ENCODE measurements at places on chromosomes 7 and 10.

DNA sequence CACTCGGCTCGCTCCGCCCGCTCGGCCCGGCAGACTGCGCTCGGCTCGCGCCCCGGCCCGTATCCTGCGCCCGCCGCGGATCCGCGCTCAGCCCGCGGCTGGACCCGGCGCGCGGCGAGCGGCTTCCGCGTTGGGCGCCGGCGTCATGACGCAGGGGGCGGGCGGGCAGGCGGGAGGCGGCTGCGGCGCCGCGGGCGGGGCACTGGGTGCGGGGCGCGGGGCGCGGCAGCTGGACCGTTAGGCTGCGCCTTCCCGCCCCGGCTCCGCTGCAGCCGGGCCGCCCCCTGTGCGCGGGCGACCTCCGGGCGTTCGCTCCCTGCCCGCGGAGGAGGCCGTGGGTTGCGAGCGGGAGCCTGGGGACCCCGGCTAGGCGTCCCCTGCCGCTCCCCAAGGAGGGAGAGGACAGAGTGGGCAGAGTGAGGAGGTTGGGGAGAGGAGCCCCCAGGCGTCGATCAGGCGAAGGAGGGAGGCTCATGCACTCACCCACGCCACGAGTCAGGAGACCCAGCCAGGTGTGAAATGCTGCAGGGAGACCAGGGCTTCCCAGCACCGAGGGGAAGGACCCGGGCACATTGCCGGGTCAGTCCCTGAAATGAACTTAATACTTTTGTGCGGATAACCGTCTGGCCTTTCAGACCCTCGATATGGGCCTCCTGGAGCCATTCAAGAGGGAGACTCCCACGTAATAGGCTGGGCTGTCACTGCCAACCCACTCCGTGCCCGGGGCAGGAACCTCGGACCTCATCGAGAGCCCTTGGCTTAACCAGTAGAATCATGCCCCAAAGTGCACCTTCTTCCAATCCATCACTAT is at the start of gene PIP4K2A:
Gene PIP4K2A, minus strand, starts transcription at position 100 of the 811 bp plus-strand sequence. CDS start 252 bp downstream, outside the sequence.
- DNase-seq = peak; percentile 85

GRCh38 chr10:109889867-109890266 is 33.4 kb downstream of the XPNPEP1 start:
- no peak for DNase-seq

GRCh38 chr10:126104767-126105166 is 208.4 kb downstream of the FANK1 start:
- DNase-seq = no peak

DNA sequence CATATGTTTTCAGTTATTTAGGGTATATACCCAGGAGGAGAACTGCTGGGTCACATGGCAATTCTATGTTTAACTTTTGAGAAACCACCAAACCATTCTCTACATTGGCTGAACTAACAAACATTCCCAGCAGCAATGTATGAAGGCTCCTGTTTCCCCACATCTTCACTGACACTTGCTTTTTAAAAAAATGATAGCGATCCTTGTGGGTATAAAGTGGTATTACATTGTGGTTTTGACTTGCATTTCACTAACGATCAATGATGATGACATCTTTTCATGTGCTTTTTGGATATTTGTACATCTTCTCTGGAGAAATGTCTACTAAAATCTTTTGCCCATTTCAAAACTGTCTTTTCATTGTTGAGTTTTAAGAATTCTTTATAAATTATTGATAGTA is 51.2 kb upstream of the ANAPC16 start:
- DNase-seq = no peak
